ENCODE measurements at places on chromosomes 13 and 19.

DNA sequence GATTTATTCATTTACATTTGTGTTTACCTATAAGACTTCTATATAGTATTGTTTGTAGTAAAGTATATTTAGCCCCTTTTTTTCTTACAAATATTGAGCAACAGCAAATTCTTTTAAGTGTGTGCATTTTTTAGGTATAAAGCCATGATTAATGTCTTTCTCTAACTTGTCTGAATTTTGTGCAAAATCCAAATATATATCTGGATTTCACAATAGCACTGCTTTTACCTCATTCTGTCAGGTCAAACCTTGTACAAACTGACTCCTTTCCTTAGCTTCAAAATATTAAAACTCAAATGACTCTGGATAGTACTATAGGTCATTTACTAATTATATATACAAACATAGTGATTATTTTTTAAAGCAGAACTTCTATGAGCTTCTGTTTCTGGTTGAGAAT, 563.0 kb upstream of the SPRY2 start:
- no peak for DNase-seq
- H3K27ac ChIP-seq: no peak overlapping the region
- H3K4me1 ChIP-seq: no peaks in the 10 kb centered on the region

- no peak for DNase-seq
- H3K27ac ChIP-seq: peak overlapping the region; percentile 84
- H3K4me3 ChIP-seq: peak overlapping the region; percentile 80
- no peaks in the 10 kb centered on the region for H3K36me3 ChIP-seq
- peaks cover 6% of the 10 kb centered on the region for H3K4me1 ChIP-seq
- H3K27me3 ChIP-seq: peaks cover 11% of the 10 kb centered on the region
Observed at GRCh38 chr19:19385896-19386869, 19.3 kb upstream of the GATAD2A start.

- no peak overlapping the region for H3K4me3 ChIP-seq
- no peak overlapping the region for H3K27ac ChIP-seq
- H3K27me3 ChIP-seq: no peaks in the 10 kb centered on the region
- H3K4me1 ChIP-seq: no peaks in the 10 kb centered on the region
Observed at GRCh38 chr19:41480336-41480735, 37.4 kb downstream of the ERICH4 start.

DNA sequence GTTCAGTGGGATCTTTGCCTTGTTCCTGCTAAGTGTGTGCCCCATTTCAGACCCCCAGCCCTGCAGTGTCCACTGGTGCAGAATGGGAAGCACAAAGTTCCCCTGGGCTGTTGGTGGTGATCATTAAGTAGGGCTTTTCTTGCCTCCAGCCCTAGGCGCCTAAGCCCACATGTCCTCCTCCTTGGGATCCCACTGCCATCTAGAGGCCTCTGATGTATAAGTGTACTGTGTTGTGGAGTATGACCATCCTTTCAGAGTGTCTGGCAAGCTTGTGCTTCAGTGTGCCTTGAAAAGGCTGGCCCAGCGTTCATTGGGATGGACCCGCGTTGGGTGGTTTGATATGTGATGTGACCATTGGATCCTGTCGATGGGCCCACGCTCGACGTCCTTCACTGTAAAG, 71.2 kb downstream of the WASF3 start:
- no peaks in the 10 kb centered on the region for H3K27me3 ChIP-seq
- no peak overlapping the region for H3K4me3 ChIP-seq
- no peak overlapping the region for H3K27ac ChIP-seq
- no peaks in the 10 kb centered on the region for H3K4me1 ChIP-seq

DNA sequence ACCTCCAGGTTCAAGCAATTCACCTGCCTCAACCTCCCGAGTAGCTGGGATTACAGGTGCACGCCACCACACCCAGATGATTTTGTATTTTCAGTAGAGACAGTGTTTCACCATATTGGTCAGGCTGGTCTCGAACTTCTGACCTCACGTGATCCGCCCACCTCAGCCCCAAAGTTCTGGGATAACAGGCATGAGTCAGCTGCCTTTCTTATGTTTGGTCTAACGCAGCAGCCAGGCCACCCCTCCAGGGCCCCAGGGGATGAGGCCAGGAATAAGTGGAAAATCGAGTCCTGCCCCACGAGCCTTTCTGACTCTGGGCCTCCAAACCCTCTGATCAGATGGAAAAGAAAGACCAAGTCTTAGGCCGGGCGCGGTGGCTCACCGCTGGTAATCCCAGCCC, 44.5 kb downstream of the CERS4 start:
- no peaks in the 10 kb centered on the region for H3K4me1 ChIP-seq
- no peak overlapping the region for H3K4me3 ChIP-seq
- H3K36me3 ChIP-seq: no peaks in the 10 kb centered on the region
- H3K27ac ChIP-seq: no peak overlapping the region
- H3K27me3 ChIP-seq: no peaks in the 10 kb centered on the region
- no peak for DNase-seq

- DNase-seq: no peak
- H3K27me3 ChIP-seq: no peaks in the 10 kb centered on the region
- no peaks in the 10 kb centered on the region for H3K4me1 ChIP-seq
- no peak overlapping the region for H3K4me3 ChIP-seq
Observed at GRCh38 chr19:16296713-16297112, 27.9 kb upstream of the KLF2 start.

GRCh38 chr13:75838366-75839005, 202.4 kb downstream of the LMO7 start:
- no peak overlapping the region for H3K4me3 ChIP-seq
- no peak overlapping the region for H3K27ac ChIP-seq
- DNase-seq: no peak

GRCh38 chr19:17982430-17982829, 15.5 kb downstream of the KCNN1 start:
- DNase-seq: no peak
- no peaks in the 10 kb centered on the region for H3K27me3 ChIP-seq
- no peak overlapping the region for H3K4me3 ChIP-seq
- H3K27ac ChIP-seq: no peak overlapping the region
- H3K36me3 ChIP-seq: no peaks in the 10 kb centered on the region
- H3K4me1 ChIP-seq: no peaks in the 10 kb centered on the region

DNA sequence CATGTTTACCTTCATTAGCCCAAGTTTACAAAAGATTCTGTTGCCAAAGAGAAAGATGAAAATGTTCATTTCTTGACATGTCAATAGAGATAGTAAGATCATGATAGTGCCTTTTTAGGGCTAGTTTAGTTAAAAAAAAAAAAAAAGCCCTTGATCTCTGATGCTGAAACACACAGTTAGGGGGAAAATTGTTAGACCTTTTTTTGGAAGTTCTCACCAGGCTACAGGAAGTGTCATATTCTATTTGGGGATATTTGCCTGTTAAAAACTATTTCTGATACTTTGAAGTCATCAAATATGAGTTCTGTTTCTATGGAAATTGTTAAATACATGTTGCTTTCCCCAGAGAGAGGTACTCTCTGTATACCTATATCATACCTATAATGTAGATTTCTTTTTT, 21.6 kb downstream of the SLAIN1 start:
- no peaks in the 10 kb centered on the region for H3K4me1 ChIP-seq
- H3K27ac ChIP-seq: no peak overlapping the region
- no peaks in the 10 kb centered on the region for H3K27me3 ChIP-seq
- DNase-seq: no peak
- peaks cover 12% of the 10 kb centered on the region for H3K36me3 ChIP-seq
- H3K4me3 ChIP-seq: no peak overlapping the region

- H3K4me1 ChIP-seq: peaks cover 3% of the 10 kb centered on the region
- DNase-seq: no peak
- H3K36me3 ChIP-seq: no peaks in the 10 kb centered on the region
- H3K4me3 ChIP-seq: no peak overlapping the region
- no peaks in the 10 kb centered on the region for H3K27me3 ChIP-seq
Observed at GRCh38 chr13:113598481-113598880, 13.9 kb downstream of the TFDP1 start.

GRCh38 chr19:39406656-39407409, at the start of gene ZFP36:
Gene ZFP36, plus strand, starts transcription at chr19:39406847. Its CDS starts 58 bp downstream, at chr19:39406905.
- H3K36me3 ChIP-seq: no peaks in the 10 kb centered on the region
- H3K4me3 ChIP-seq: peak within 1 kb of the TSS; percentile 65
- peaks cover 26% of the 10 kb centered on the region for H3K4me1 ChIP-seq
- H3K27me3 ChIP-seq: peaks cover 31% of the 10 kb centered on the region
- DNase-seq: peak; percentile 89
- H3K27ac ChIP-seq: no peak within 1 kb of the TSS

DNA sequence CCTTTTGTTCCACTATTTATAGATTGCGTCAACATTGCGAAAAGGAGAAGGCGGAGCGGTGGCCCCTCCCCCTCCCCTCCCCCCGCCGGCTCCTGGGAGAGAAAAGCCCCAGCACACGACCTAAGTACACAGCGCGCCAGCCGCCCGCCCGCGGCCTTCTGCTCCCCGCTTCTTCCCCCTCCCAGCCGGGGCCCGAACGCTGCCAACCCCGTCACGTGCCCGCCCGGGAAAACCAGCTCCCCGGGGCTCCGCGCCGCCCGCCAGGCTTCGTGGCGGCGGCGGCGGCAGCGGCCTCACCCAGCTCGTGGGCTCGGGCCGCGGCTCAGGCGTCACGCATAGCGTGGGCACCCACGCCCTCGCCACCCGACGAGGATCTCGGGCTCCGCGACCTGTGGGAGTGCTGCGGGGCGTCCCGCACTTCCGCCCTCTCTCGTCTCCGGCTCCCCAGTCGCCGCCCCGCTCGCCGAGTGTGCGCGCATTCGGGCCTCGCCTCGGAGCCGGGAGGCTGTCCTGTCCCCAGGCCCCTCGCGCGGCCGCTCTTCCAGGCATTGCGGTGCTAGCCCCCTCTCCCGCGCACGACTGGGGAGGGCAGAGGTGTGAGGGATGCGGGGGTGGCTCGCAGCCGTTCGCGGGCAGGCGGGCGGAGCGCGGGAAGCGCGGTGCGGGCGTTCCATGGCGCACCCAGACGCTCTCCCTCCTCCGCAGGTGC, 110.5 kb downstream of the KCNRG start:
- DNase-seq: peak; percentile 88
- peaks cover 98% of the 10 kb centered on the region for H3K27me3 ChIP-seq
- H3K4me1 ChIP-seq: peaks cover 33% of the 10 kb centered on the region

GRCh38 chr13:78662467-78662866, 3.5 kb upstream of the OBI1 start:
- H3K27ac ChIP-seq: no peak overlapping the region
- DNase-seq: no peak
- H3K4me1 ChIP-seq: peaks cover 4% of the 10 kb centered on the region
- H3K36me3 ChIP-seq: no peaks in the 10 kb centered on the region

DNA sequence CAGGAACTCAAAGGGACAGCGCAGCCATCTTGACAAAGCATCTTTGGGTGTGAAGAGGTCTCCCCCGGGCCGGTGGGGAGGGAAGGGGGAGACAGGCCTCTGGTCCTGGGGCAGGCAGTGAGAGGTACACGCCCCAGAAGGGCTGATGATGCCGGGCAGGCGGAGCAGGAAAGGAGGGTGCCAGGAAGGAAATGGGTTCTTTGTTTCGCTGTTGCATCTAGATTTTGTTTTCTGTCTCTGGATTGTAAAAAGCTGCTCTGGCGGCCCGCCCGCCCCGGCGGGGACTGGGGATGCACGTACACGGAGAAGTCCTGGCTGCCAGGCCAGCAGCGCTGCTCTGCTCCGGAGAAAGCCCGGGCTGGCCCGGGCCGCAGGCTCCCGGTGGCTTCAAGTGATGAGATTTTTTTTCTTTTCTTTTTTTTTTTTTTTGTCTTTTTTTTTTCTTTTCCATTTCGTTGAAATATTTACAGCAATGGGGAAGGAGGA, 13.2 kb upstream of the ASF1B start:
- peaks cover 25% of the 10 kb centered on the region for H3K4me1 ChIP-seq
- H3K27me3 ChIP-seq: no peaks in the 10 kb centered on the region
- no peak for DNase-seq

- no peaks in the 10 kb centered on the region for H3K27me3 ChIP-seq
- peak; percentile 91 for DNase-seq
- H3K27ac ChIP-seq: peak overlapping the region; percentile 97
Observed at GRCh38 chr13:73767191-73767741, 366.9 kb downstream of the KLF12 start.

GRCh38 chr19:33559996-33560395, 38.4 kb upstream of the PEPD start:
- no peak overlapping the region for H3K4me3 ChIP-seq
- no peaks in the 10 kb centered on the region for H3K36me3 ChIP-seq
- H3K27ac ChIP-seq: no peak overlapping the region
- no peaks in the 10 kb centered on the region for H3K27me3 ChIP-seq

GRCh38 chr19:15636026-15636425, 4.7 kb upstream of the CYP4F3 start:
- no peak overlapping the region for H3K27ac ChIP-seq
- no peaks in the 10 kb centered on the region for H3K4me1 ChIP-seq
- H3K4me3 ChIP-seq: no peak overlapping the region
- DNase-seq: no peak

Measured in neural progenitor cell (in vitro differentiated cells).